Fibroblast of skin of left quadriceps (primary cell): ENCODE measurements at places on chromosomes 3 and 15.

DNA sequence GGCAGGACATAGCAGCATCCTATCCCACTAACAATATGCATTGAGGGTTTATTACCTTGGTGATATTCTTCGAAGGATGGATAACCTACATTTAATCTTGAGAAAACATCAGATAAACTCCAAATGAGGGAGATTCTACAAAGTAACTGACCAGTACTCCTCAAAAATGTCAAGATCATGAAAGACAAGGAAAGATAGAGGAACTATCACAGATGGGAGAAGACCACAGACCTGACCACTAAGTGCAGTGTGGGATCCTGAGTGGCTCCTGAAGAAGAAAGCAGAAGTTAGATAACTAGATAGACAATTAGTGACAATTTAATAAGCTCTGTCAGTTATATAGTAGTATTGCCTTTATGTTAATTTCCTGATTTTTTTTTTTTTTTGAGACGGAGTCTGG lies 17.7 kb upstream of the CGNL1 start:
- no peak for DNase-seq

GRCh38 chr3:174376346-174376745 lies 482.8 kb upstream of the NAALADL2 start:
- DNase-seq: peak; percentile 7

- DNase-seq: no peak
Measured at GRCh38 chr3:133157716-133158115, 119.5 kb downstream of the TMEM108 start.

DNA sequence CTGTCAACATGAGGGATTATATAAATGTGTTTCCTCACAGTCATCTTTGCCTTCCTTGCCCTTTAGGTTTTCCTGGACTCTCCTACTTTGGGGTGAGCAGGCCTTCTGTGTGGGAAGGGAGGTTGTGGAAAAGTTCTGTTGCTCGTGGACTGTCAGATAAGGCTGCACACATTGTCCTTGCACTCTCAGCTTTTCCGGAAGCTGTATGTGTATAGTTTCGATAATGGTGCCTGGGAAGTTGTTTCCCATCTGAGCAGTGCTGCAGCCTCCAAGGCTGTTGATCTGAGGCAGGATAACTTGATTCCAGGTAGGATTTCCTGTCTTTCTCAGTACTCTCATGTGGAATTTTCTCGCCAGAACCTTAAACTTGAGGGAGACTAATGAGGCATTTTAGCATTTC lies 297.8 kb upstream of the AZI2 start:
- no peak for DNase-seq

DNA sequence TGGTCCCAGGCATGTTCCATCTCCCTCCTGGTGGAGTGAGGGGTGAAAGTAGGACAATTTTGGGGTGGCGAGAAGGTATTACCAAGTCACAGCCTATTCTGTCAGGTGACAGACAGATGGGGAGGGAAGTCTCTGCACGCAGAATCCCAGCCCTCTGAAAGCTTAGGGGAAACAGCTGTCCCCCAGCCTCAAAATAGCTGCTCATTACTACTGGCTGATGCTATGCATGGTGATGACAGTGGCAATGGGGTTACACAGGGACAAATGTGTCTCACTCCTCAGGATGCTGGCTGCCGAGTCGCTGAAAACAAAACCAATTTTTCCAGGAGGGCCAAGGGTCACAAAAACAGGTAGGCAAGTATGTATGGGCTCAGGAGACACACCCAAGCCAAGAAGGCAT lies 68.8 kb upstream of the OXTR start:
- no peak for DNase-seq

- no peak for DNase-seq
Measured at GRCh38 chr3:32303977-32304881, 65.7 kb downstream of the CMTM8 start.

GRCh38 chr3:21795921-21796320 lies 44.9 kb upstream of the ZNF385D start:
- DNase-seq: no peak

- DNase-seq: no peak
Measured at GRCh38 chr3:116367761-116368395, 77.4 kb downstream of the LSAMP start.

GRCh38 chr3:4985330-4986174 lies 6.3 kb downstream of the BHLHE40 start:
- no peak for DNase-seq

DNA sequence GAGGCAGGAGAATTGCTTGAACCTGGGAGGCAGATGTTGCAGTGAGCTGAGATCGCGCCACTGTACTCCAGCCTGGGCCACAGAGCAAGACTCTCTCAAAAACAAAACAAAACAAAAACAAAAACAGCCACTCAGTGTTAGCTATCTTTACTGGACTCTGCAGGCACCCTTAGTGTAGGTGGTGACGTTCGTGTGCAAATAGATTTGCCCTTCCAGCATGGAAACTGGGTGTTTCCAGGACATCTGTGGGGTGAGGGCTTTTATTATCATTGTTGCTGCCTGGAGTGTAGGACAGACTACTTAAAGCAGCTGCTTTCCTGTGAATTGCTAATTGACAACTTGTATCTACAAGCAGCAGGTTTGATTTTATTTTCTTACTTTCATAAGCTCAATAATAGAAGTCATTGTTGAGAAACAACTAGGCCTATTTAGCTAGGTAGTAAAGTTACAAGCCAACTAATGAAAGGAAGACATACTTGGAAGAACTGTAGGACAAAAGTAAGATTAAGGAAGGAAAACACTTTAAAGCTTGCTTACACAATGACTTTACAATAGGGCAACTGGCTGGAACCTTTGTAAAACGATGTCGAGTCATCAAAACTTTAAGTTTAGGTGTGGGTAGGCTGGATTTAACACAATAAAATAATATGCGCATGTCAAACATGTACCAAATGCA lies 25.4 kb upstream of the SPPL2A start:
- no peak for DNase-seq

- no peak for DNase-seq
Measured at GRCh38 chr3:159776779-159777178, 211.9 kb upstream of the IL12A start.

- DNase-seq: no peak
Measured at GRCh38 chr3:70631716-70632307, 319.4 kb upstream of the MDFIC2 start.

DNA sequence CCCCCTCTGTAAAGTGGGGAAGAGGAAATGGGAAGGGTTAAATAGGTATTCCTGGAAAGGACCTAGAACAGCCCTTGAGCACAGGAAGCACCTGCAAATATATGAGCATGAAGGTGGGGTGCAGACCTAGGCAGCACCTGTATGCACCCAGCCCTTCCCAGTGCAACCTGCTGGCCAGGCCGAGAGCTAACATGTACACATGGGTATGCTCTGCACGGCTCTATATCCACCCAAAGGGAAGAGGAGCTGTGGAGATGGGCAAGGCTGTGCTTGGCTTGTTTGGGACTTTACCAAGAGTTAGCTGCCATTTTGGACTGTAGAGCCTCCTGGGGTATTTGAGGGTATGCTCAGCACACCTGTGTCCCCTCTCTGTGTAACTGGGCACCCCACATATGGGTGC lies 171.2 kb downstream of the KLF13 start:
- no peak for DNase-seq

DNA sequence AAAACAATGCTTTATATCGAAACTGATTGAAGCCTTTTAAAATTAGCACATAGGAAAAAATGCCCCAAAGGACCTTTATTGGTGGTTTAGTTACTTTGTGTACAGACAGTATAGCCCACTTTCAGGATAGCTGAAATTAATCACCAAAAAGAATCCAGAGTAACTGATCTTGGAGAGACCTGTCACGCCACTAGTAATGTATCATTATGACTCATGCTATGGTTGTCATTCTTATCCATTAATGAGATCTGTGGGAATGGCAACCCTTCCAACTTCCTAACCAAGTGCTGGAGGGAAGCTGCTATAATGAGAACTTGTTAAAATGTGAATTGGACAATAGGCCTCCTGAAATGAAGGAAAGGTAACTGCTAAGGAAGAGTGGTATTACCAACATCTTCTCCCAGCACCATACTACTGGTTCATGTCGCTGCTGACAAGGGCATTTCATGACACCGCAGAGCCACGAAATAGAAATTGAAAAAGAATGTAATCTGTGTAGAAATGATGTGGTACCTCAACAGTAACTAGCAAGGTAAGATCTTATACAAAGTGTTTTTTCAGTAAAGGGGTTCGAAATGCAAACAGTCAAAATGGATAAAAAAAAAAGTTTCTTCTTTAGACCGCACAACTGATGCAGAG lies 7.1 kb upstream of the EMC4 start:
- DNase-seq: peak; percentile 37

DNA sequence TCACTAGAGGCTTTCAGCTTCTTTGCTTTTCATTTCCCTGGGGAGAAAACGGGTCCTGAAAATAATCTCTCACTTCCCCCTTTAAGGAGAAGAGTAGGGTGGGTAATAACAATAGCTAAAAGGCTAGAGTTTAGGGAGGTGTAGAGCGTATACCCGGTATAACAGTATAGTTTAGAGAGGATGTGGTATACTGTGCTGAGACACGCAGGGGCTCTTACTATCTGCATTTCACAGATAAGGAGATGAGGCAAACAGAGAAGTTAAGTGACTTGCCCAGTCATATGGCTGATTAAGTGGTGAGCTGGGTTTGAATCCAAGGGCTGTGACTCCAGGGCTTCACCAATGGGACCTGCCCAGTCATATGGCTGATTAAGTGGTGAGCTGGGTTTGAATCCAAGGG lies 15.0 kb upstream of the KCNMB3 start:
- DNase-seq: no peak
